ENCODE measurements at places on chromosomes 13 and 19.

DNA sequence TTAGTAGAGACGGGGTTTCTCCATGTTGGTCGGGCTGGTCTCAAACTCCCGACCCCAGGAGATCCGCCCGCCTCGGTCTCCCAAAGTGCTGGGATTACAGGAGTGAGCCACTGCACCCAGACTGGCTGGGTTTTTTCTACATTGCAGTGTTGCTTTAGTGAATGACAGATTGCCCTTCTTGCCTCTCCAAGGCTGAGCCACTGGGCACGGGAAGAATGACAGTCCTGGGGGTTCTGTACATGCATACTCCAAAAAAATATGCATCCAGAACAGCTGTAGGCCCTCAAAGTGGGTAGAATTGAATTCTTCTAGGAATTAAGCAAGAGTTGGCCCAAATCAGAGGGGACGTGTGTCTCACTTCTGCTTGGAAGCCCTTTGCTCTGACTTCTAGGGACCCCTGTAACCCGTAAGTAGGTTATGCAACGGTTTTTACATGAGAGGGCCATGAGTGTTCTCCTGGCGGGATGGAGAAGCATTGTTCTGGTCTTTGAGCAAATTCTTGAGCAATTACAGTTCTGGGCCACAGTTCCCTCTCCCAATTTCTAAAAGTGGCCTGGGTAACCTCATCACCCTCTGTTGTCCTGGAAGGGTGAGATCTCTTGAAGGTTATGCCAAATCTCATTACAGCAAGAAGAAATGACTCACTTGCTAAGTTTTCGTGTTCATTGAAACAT is 3.6 kb downstream of the ACTN4 start:
- no peak for DNase-seq

DNA sequence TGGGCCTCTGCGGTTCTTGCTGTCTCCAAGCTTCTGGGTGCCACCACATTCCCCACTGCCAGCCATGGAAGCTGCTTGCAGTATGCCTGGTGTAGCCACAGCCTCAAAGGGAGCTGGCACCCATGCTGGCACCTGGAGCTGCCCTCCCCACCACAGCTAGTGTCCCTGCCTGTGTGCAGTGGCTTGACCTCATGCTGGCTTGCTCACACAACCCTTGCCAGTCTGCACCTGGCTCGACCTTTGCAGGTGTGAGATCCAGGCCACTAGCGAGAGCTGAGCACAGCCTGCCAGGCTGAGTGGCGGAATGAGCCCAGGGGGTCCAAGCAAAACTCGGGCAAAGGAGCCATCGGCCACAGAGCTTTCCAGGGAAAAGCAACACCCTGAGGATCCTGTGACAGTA is 236.7 kb upstream of the CSNK1A1L start:
- DNase-seq, result no peak

DNA sequence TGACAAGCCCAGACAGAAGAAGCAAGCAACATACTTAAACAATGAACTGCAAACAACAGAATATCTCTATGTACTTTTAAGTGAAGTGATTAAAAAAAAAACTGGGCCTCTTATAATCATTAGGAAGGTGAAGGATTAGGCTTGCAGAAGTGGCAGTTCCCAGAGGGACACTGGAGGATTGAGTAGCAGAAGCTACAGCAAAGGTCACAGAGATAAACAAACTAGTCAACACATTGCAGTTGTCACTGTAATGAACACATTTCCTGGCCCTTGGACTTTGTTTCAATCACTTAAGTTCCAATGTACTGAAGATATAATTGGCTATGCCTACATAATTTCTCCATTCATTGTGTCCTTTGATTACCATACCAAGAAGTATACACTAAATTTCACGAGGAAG is 1498.8 kb downstream of the SLITRK5 start:
- no peak for DNase-seq

- DNase-seq, result no peak
Observed at GRCh38 chr13:73782450-73783449, 351.5 kb downstream of the KLF12 start.

DNA sequence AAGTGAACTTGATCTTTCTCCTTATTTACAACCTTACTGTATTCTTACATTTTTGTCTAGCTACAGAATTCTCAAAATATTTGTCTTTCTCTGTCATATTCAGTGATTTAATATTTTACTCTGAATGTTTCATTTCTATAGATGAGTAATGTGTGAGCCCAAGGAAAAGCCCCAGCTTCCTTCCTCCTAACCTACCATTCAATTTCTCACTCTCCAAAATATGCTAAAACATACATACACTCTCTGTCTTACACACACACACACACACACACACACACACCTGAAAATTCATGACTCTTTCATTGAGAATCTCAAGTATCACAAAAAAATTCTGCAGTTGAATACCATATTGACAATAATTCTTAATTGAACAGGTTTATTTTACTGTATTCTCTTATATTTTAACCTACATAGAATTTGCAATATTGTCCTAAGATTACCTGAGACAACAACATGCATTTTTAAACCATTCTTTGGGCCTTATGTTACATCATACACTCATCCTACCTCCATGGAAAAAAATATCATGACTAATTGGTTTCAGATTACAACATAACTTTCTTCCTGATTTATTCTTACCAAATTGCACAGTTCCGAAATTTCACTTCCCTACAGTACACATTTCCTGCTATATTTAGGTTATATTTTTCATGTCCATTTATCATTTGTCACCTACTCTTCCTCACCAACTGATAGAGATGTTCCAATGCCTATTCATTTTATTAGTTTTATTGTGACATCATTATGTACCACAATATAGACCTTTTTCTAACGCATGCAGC is 1965.6 kb upstream of the PCDH20 start:
- DNase-seq, result no peak

- no peak for DNase-seq
Observed at GRCh38 chr19:32692727-32693061, 1.1 kb downstream of the NUDT19 start.

GRCh38 chr19:5592531-5593342 is 25.0 kb upstream of the TINCR start:
- no peak for DNase-seq

DNA sequence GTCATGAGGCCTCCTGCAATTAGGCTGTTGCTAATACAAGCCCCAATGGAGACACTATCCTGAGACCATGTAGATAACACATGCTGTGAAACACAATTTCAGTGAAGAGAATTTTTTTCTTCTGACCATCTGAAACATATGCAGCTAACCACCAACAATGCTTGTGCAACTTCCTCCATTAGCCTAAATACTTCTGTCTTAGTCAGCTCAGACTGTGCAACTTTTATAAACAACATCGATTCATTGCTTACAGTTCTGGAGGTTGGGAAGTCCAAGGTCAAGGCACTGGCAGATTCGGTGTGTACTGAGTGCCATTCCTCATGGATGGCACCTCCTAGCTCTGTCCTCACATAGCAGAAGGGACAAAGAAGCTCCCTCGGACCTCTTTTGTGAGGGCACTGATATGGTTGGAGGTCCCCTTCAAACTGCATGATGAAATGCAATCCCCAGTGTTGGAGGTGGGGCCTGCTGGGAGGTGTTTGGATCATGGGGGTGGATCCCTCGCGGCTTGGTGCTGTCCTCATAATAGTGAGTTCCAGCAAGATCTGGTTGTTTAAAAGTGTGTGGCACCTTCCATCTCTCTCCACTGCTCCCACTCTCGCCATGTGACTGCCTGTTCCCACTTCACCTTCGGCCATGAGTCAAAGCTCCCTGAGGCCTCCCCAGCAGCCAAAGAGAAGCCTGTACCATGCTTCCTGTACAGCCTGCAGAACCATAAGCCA is 27.7 kb downstream of the STK24 start:
- DNase-seq, result no peak

- DNase-seq, result no peak
Observed at GRCh38 chr19:2274931-2275535, 6.9 kb downstream of the PEAK3 start.

DNA sequence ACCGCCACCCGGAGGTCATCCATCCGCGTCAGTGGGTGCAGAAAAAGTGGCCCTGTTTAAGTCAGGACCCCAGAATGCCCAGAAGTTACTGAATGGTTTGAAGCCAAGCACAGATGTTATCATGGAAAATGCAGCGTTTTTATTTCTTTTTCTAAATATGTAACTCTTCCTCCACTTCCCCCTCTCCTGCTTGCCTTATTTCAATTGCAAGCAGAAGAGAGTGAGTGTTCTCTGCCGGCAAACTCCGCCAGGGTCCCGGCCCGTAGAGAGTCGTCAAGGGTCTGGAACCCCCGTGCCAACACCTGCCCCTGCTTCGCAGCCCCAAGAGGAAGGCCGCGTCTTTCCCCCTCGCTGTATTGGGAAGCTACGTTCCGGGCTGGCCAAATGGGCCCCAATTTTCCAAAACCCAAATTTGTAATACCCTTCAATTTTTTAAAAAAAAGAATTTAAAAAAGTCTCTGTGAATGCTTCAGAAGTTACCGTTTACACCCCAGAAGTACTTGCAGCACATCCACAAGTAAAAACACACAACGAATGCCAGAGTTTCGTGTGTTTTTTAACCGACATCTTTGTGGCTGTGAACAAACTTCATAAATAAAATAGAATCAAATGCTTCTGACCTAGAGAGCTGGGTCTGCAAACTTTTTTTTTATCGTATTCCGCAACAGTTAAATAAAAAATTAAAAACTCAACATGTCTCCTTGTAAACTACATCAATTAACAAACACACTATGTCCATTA is 712 bp upstream of the PDX1 start:
- DNase-seq, result no peak

DNA sequence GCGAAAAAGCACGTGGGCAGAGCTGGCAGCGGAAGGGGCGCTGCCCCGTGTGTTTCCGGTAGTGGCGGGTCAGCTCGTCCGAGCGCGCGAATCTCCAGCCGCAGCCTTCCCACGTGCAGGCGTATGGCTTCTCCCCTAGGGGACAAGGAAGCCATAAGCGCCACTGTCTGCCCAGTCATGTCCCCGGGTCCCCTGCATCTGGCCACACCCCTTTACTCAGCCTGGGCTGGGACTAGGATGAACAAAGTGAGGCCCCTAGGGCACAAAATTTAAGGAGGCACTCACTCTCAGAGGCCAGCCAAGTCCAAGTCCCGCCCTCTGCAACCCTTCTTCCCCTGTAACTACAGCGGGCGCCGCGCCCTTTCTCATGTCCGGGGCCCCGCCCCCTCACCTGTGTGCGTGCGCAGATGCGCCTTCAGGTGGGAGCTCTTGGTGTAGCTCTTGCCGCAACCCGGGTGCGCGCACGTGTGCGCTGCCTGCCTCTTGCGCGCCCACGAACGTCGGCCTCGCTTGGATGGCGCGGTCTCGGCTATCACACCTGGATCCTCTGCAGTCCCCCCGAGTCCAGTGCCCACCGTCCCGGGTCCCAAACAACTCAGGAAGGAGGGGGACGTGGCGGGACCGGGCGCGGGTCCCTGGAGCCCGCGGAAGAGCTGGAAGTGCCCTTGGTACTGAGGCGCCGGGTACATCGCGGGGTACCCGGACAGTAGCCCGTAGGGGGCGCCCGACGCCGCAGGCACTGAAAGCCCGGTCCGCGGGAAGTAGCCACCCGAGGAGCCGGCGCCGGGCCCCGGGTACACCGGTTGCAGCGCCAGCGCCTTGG is 1.9 kb downstream of the KLF1 start:
- DNase-seq, result peak; percentile 76

DNA sequence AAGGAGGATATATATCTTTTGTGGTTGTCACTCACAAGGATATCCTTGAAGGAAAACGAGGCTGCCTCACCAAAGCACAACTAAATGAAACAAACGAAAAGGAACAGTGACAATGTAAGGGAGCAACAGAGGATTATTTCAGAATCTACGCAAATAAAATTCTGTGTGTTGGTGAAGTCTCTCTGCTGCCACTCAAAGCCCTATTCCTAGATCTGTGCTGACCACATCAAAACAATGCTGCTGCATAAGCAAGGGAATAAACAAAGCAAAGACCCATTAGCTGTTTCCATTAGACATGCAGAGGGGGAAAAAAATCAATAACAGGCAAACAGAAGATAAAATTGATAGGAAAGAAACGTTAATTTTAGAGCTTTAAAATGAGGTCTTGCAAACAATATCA is 204.4 kb downstream of the MZT1 start:
- no peak for DNase-seq

- DNase-seq, result no peak
Observed at GRCh38 chr19:56842412-56842811, 1.9 kb upstream of the PEG3 start.

- DNase-seq, result no peak
Observed at GRCh38 chr13:109781384-109782065, 4.9 kb downstream of the IRS2 start.

DNA sequence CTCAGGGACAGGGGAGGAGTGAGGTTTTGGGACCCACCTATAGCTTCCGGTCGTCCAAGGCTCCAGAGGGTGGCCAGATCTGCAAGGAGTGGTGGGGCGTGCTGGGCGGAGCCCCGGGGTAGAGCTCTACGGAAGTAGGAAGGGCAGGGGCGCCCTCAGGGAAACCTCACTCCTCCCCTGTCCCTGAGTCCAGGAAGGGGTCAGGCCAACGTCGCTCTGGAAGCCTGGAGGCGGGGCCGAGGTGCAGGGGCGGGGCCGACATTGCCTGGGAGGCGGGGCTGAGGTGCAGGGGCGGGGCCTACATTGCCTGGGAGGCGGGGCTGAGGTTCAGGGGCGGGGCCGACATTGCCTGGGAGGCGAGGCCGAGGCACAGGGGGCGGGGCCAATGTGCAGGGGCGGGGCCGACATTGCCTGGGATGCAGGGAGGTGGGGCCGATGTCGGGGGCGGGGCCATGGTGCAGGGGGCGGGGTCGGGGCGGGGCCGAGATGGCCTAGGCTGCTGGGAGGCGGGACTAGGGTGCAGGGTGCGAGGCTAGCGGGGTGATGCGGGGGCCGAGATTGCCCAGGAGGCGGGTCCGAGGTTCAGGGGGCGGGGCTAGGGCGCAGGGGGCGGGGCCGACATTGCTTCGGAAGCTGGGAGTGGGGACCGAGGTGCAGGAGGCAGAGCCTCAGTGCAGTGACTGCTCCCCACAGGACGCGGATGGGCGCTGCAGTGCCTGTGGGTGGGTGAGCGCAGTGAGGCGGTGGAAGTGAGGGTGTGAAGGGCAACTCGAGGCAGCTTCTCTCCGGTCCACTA is 4.9 kb upstream of the PALM start:
- peak; percentile 41 for DNase-seq

DNA sequence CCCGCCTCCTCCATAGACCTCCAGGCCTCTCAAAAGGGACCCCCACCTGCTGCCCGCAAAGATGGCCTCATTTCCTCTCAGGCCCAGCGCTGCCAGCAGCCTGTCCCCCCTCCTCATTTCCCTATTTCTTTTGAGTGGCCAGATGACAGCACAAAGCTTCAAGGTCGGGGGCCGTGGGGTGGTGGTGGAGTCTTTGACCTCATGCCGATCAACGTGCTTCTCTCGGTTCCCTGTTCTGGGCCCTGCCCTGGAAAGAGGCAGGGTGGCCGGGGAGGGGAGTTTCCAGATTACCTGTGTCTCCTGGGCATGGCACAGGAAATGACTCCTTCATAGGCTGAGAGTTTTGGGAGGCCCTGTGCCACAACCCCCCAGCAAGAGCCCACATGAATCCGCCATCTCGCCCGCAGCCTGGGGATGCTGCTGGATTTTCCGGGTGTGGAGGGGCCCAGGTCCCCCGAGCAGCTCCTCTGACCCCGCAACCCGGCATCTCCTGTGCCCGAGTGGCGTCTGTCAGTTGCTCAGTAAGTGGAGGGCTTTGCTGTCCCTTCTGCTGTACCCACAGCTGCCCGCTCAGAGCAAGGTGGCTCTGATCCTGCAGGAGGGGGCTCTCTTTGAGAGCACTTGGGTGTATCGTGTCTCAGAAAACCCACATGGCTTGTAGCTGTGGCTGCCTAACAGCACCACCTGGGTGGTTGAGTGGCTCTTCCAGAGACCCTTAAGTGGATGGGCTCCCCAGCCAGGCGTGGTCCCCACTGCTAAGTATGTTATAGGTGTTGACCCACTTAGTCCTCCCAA is 139.4 kb downstream of the SIPA1L3 start:
- no peak for DNase-seq

GRCh38 chr19:19597809-19598306 is 20.6 kb downstream of the PBX4 start:
- DNase-seq, result no peak
